ENCODE measurements at places on chromosomes 13 and 19.

DNA sequence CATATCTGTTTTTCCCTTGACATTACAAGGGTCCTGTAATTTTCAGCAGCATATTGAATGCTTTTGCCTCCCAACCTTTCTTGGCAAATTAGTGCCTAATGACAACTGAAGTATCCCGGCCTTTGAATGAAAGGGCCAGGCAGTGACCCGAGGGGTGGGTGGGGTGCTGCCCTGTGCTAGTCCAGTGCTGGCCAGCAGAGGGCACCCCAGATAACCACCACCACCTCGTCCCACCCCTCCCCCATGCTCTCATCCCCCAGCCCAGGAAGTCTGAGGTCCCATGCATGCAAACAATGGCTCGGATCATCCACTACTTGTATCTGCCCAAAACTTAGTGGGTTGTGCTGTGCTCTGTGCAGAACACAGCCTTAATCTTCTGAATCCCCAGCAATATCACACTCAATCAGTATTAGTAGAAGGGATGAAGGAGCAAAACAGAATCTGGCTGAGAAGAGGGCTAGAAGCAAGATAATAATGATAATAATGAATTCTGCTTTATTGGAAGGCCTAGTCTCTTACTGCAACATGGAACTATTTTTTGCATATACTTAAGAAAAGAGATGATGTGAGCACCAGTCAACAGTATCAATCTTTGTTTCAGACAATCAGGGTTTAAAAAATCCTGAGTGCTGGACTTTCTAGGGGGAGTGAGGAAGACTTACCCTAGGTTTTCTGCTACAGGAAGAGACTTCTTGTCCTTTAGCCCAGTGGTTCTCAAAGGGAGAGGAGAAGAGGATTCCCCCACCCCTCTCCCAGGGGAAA lies 3.8 kb downstream of the ATP12A start:
- no peaks in the 10 kb centered on the region for H3K36me3 ChIP-seq
- DNase-seq: peak; percentile 61
- H3K4me1 ChIP-seq: peaks cover 28% of the 10 kb centered on the region
- no peak overlapping the region for H3K4me3 ChIP-seq

- no peaks in the 10 kb centered on the region for H3K27me3 ChIP-seq
- H3K4me3 ChIP-seq: no peak overlapping the region
- peaks cover 38% of the 10 kb centered on the region for H3K4me1 ChIP-seq
- no peak overlapping the region for H3K27ac ChIP-seq
- DNase-seq: no peak
These were observed 6.6 kb downstream of the SSBP4 start for GRCh38 chr19:18425515-18426415.

DNA sequence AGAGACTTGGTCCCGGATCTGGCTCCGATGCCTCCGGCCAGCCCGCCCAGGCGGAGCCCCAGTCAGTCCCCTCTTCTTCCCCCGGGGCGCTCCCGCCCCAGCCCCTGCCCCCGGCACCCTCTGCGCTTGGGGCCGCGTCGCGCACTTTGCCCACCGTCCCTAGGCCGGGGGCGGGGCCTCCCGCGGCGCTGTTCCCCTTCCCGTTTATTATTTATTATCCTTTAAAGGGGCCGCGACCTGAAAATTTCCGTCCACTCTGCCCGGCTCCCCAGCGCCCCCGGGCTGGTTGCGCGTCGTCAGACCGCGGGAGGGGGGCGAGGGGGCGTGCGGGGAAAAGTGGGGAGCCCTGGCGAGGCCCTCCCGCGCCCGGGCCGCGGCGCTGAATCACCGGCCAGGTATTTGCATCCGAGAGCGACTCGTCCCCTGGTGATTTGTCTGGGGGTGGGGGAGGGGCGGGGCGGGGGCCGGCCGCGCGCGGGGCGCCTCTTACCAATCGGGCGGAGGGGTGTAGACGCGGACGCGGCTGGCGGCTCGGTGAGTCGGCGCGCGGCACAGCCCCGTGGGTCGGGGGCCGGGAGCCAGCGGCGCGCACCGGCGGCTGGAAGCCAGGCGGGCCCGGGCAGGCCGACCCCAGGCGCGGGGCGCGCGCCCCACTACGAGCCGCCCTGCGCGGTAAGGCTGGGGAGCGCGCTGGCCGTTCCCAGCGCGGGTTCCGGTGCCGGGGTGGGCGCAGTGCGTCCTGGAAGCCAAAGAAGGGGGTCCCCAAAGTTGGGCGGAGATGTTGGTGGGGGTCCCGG lies at the start of gene ARID3A:
ARID3A (plus strand) TSS at position 510 of the 797 bp plus-strand sequence. CDS start 3,494 bp downstream, outside the sequence.
- peak; percentile 79 for DNase-seq
- peak within 1 kb of the TSS; percentile 91 for H3K4me3 ChIP-seq
- H3K36me3 ChIP-seq: peaks cover 18% of the 10 kb centered on the region
- H3K27ac ChIP-seq: peak within 1 kb of the TSS; percentile 61
- H3K27me3 ChIP-seq: no peaks in the 10 kb centered on the region

DNA sequence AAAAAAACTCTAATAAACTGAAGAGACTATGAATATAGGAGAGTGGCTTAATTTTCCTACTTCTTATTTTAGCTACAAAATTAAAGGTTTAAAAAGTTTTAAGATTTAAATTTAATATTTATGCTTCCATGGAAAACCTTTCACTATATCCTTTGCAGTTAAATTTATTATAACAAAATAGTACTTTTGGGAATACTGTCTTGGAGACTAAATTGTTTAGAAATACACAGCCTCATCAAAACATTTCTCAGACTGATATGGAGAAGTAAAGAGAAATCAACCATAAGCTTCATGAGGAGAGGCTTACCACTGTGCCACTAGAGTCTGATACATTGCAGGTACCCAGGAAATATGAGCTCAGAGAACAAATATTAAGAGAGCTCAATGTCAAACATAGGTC lies 436.5 kb downstream of the KCTD12 start:
- no peak overlapping the region for H3K27ac ChIP-seq
- no peaks in the 10 kb centered on the region for H3K36me3 ChIP-seq
- H3K4me1 ChIP-seq: no peaks in the 10 kb centered on the region
- DNase-seq: no peak
- H3K27me3 ChIP-seq: no peaks in the 10 kb centered on the region
- no peak overlapping the region for H3K4me3 ChIP-seq

- H3K27ac ChIP-seq: no peak overlapping the region
- H3K4me1 ChIP-seq: peaks cover 14% of the 10 kb centered on the region
- no peak for DNase-seq
These were observed 14.4 kb upstream of the GARIN5A start for GRCh38 chr19:50490991-50491472.

DNA sequence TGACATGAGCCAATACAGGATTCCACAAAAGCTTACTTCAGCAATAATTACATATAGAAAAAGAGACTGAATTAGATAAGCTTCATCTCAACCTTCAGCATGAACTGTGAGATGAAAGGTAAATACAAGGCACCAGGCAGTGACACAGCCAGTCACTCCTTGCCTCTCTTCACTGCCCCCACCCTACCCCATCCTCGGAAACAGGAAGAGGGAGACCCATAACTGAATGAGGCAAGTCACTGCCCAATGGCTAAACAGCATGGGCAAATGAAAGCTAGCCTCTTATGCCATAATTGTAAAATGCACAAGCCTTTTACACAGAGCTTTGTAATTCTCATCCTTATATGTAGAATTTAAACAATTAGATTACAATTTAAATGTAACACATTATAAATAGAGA lies 1.7 kb downstream of the ZNF160 start:
- H3K36me3 ChIP-seq: no peaks in the 10 kb centered on the region
- H3K4me1 ChIP-seq: peaks cover 19% of the 10 kb centered on the region
- DNase-seq: peak; percentile 50
- H3K4me3 ChIP-seq: no peak overlapping the region
